Heart left ventricle (tissue), 16 donors: ENCODE measurements at places on chromosomes 2 and 18. TPM values are rescaled to one million over a fixed set of nuclear protein-coding genes. Genes with fewer than 3 reads are reported as not detected.

ZBTB7C gene
- 6.7 TPM for total RNA-seq

STARD6 gene
- not detected for total RNA-seq

TBC1D8 gene
- 61.7 TPM for total RNA-seq

IAH1 gene
- total RNA-seq, result 71.9 TPM

SLC16A14 gene
- total RNA-seq, result 4.5 TPM

PSMA8 gene
- not detected for total RNA-seq

SMC6 gene
- total RNA-seq, result 13.6 TPM

TCF4 gene
- 93.5 TPM for total RNA-seq
